ENCODE measurements at places on chromosomes 7 and 10.
A peak's percentile ranks its signal among the peaks of the same experiment; 100 is the strongest.

- DNase-seq = peak; percentile 44
- H3K27me3 ChIP-seq = no peaks in the 10 kb centered on the region
- H3K4me1 ChIP-seq = no peaks in the 10 kb centered on the region
Measured at GRCh38 chr7:99597762-99598501, at the start of gene TMEM225B. Gene TMEM225B (plus strand): TSS chr7:99598267. CDS start chr7:99604389, 6,122 bp downstream.

DNA sequence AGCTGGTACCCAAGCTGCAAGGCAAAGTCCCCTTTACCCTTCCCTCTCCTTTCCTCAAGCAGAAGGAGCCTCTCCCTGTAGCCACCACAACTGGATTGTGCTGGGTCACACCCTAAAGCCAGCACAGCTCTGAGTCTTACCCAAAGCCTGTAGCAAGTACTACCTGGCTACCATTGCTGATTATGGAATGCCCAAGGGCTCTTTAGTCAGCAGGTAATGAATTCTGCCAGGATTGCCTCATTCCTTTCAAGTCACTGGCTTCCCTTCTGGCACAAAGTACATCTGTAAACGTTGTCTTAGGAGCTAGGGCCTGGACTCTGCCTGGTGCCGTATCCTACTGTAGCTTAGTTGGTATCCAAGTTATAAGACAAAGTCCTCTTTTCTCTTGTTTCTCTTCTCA lies 52.0 kb downstream of the FAS start:
- H3K27ac ChIP-seq = no peak overlapping the region
- H3K36me3 ChIP-seq = peaks cover 5% of the 10 kb centered on the region
- H3K27me3 ChIP-seq = no peaks in the 10 kb centered on the region
- no peak for DNase-seq
- H3K4me1 ChIP-seq = no peaks in the 10 kb centered on the region
- H3K4me3 ChIP-seq = no peak overlapping the region

DNA sequence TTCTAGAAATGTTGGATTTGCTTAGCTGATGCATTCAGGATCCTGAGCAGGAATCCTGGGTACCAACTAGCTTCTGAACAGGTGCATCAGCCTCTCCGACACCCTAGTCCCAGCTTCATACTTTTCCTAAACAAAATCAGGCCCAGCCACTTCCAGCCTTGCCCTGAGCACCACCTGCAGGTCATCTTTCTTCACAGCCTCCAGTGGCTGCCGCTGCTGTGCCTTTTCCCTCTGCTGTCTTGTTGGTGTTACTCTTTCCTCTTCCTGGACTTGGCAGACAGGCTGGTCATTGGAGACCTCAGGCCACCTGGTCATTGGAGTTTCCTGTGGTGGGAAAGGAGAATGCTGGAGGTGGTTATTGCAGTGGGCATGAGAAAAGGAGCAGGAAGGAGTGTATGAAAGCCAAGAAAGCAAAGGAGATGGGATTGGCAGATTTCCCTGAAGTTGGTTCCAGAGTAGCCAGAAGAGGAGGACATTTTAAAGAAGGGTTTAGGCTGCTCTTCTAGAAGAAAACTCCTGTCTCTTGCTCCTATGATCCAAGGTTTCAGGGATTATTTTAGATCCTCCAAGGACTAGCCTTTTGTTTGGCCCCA lies 48.2 kb upstream of the NFKB2 start:
- no peak overlapping the region for H3K27ac ChIP-seq
- no peaks in the 10 kb centered on the region for H3K27me3 ChIP-seq
- peaks cover 29% of the 10 kb centered on the region for H3K36me3 ChIP-seq
- H3K4me3 ChIP-seq = no peak overlapping the region
- peak; percentile 25 for DNase-seq

- H3K4me1 ChIP-seq = peaks cover 54% of the 10 kb centered on the region
- H3K27me3 ChIP-seq = no peaks in the 10 kb centered on the region
- H3K4me3 ChIP-seq = peak overlapping the region; percentile 93
- H3K36me3 ChIP-seq = peaks cover 54% of the 10 kb centered on the region
- peak overlapping the region; percentile 100 for H3K27ac ChIP-seq
Measured at GRCh38 chr7:130961128-130961601, 227.2 kb upstream of the KLF14 start.

DNA sequence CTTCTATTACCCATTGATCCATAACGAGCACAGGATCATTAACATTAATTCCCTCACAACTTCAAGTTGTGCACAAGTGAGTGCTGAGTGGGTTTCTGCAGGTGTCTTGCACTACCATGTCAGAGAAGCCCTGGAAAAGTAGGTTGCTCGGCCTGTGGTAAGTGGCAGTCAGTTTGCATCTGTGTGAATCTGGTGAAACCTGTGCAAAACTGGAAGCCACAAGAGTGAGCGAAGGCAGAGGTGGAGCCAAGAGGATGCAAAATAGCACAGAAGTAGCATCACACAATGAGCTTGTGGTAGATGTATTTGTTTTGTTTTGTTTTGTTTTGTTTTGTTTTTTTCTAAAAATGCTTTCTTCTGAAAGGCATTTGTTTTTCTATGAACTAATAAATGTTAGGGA lies 181.5 kb downstream of the THSD7A start:
- H3K4me3 ChIP-seq = no peak overlapping the region
- H3K36me3 ChIP-seq = no peaks in the 10 kb centered on the region
- H3K27me3 ChIP-seq = no peaks in the 10 kb centered on the region

DNA sequence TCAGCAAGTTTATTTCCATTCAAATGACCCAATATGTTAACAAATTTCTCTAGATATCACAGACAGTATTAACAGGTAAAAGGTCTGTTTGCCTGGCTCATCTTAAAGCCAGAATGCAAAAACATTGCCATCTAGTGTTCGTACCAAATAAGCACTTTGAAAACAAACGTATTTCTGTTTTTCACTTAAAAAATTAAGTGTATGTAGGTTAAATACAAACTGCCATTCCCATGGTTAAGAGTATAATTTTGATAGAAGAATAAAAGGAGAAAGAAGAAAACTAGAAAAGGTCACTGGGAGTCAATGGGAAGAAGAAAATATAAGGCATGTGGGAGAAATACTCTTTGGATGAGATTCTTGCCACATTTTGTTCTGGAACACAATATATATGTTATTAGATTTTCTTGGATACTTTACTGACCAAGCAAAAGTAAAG lies 51.0 kb downstream of the ORC5 start:
- no peaks in the 10 kb centered on the region for H3K4me1 ChIP-seq
- no peak overlapping the region for H3K27ac ChIP-seq
- no peak for DNase-seq
- H3K4me3 ChIP-seq = no peak overlapping the region

- no peaks in the 10 kb centered on the region for H3K36me3 ChIP-seq
- DNase-seq = no peak
- H3K4me3 ChIP-seq = no peak overlapping the region
- no peak overlapping the region for H3K27ac ChIP-seq
- H3K4me1 ChIP-seq = peaks cover 39% of the 10 kb centered on the region
Measured at GRCh38 chr10:67789769-67790168, 48.2 kb downstream of the DNAJC12 start.

- H3K4me1 ChIP-seq = peaks cover 53% of the 10 kb centered on the region
- H3K27ac ChIP-seq = no peak overlapping the region
- no peaks in the 10 kb centered on the region for H3K27me3 ChIP-seq
Measured at GRCh38 chr7:33059635-33060034, 2.9 kb downstream of the NT5C3A start.

DNA sequence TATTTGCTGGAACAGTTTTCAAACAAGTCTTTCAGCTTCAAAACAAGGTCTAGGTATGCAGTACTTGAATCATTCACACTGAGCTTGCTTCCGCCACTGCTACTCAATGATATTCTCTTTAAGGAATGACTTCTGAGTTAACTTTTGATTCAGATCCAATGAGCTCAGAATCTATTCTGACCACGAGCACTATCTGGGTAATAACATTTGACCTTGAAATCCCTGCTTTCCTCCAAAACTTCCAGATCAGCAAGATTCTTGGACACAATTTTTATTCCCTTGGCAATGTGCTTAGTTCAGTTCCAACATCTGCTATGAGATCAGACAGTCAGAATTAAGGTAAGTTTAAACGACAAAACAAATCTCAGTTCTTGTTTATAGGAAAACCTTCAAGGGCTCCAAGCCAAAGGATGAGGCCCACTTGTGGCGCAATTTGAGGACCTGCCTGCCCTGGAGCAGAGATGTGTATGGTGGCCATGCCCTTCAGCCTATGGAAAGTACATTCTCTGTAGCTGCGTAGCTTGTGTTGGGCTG lies 87.2 kb downstream of the RNF216 start:
- peaks cover 61% of the 10 kb centered on the region for H3K4me1 ChIP-seq
- peaks cover 55% of the 10 kb centered on the region for H3K27me3 ChIP-seq
- H3K27ac ChIP-seq = no peak overlapping the region

DNA sequence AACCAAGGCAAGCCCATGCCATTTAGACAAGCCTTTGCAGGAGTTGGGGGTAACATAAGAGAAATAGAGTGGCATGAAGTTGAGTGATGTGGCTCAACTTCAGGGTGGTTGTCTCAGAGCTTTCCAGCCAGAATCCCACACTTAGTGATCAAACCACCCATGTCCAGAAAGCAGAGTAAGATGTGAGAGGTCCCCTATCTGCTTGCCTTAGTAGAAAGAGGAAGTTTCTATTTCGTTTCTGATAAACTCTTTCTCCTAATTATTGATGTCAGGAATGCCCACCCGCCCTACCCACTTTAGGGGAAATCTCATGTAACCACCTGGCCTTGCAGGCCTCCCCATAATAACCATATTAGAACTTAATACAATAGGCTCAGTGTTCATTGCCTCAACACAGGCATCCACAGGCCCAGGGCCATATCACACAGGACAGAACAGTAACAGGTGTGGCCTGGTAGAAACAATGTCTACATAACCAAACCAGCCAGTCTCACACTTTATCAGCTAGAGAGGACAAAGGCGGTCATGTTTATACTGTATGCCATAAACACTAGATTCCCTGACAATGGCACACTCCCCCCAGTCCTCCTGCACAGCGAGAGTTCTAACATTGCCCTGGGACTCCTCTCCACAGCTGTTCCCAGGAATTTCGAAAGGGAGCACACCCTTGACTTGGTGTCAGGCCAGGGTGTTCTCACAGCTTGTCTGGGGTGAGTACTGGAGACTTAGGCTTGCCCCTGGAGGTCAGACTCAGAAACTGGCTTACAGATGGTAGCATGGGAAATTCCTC lies 364.4 kb downstream of the CXCL12 start:
- no peaks in the 10 kb centered on the region for H3K4me1 ChIP-seq
- H3K27ac ChIP-seq = no peak overlapping the region
- H3K27me3 ChIP-seq = peaks cover 3% of the 10 kb centered on the region
- DNase-seq = no peak

GRCh38 chr7:71925663-71926062 lies 486.5 kb downstream of the CALN1 start:
- H3K4me3 ChIP-seq = no peak overlapping the region
- no peaks in the 10 kb centered on the region for H3K36me3 ChIP-seq
- no peak for DNase-seq
- no peaks in the 10 kb centered on the region for H3K27me3 ChIP-seq
- no peaks in the 10 kb centered on the region for H3K4me1 ChIP-seq
- no peak overlapping the region for H3K27ac ChIP-seq

- H3K4me1 ChIP-seq = no peaks in the 10 kb centered on the region
- no peak for DNase-seq
- peaks cover 4% of the 10 kb centered on the region for H3K36me3 ChIP-seq
- H3K27ac ChIP-seq = no peak overlapping the region
- no peaks in the 10 kb centered on the region for H3K27me3 ChIP-seq
- H3K4me3 ChIP-seq = no peak overlapping the region
Measured at GRCh38 chr10:28137907-28138880, 139.3 kb upstream of the ODAD2 start.

- H3K27ac ChIP-seq = no peak overlapping the region
- no peak overlapping the region for H3K4me3 ChIP-seq
- no peaks in the 10 kb centered on the region for H3K36me3 ChIP-seq
Measured at GRCh38 chr10:1204434-1205326, 148.5 kb downstream of the WDR37 start.

- H3K4me1 ChIP-seq = peaks cover 72% of the 10 kb centered on the region
- H3K27ac ChIP-seq = peak overlapping the region; percentile 92
- no peaks in the 10 kb centered on the region for H3K27me3 ChIP-seq
- H3K36me3 ChIP-seq = peaks cover 22% of the 10 kb centered on the region
- peak overlapping the region; percentile 81 for H3K4me3 ChIP-seq
Measured at GRCh38 chr7:105675934-105676371, 94.7 kb upstream of the EFCAB10 start.

DNA sequence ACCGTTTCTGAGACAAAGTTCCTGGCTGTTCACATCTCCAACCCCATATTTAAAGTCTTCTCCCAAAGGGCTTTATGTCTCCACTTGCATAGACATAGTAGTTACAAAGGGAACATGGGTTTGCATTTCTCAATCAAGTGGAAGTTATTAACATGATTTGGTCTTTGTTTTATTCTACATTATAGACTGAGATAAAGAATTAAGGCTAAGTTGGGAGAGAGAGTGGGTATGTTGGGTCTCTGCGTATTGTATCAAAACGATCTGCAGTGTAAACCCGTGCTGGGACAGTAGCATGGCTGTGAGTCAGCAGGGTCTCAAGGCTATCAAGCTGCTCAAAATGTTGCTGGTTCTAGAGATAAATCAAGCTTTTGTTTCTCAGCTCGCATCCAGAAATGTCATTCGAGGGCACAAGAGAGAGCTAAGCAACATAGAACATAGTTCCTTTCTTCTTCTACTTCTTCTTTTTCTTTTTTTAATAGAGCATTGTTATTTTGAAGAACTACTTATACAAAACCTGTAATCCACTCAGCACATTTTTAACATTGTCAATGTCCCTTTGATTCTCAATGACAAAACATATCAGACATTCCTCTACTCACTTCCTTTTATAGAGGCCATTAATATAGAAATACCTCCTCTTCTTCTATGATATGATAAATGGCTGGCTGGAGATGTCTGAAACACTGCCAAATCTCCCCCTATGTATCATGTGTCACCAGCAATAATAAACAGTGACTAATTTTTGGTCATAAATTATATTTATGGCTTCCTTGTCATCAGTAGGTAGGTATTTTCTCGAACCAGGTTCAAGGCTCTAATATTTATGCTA lies 34.5 kb upstream of the RHOBTB1 start:
- H3K36me3 ChIP-seq = no peaks in the 10 kb centered on the region
- H3K27me3 ChIP-seq = peaks cover 10% of the 10 kb centered on the region
- no peaks in the 10 kb centered on the region for H3K4me1 ChIP-seq
- no peak overlapping the region for H3K27ac ChIP-seq

- no peak overlapping the region for H3K4me3 ChIP-seq
- H3K36me3 ChIP-seq = peaks cover 8% of the 10 kb centered on the region
- DNase-seq = no peak
- H3K27me3 ChIP-seq = no peaks in the 10 kb centered on the region
- no peak overlapping the region for H3K27ac ChIP-seq
Measured at GRCh38 chr7:4663239-4664018, 18.7 kb upstream of the FOXK1 start.

- no peak overlapping the region for H3K27ac ChIP-seq
- H3K4me1 ChIP-seq = no peaks in the 10 kb centered on the region
- DNase-seq = no peak
- H3K27me3 ChIP-seq = peaks cover 10% of the 10 kb centered on the region
- H3K36me3 ChIP-seq = no peaks in the 10 kb centered on the region
Measured at GRCh38 chr10:129950676-129951075, 13.4 kb downstream of the EBF3 start.

DNA sequence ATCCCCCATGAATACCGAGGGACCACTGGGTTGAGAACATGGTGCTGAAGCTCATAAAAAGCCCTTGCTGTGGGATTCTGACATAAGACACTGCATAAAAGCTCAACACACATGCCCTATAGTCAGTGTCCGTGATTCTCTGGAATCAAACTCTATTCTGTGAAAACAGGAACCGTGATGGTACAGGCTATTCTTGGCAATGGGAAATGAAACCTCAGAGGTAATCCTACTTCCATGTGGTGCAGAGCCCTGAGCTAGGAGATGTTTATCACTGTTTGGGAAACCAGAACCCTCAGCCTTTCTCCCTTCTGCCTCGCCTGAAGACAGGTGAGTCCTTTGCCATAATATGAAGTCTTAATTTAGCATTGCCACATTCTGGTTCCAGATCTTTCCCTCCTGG lies 80.8 kb upstream of the PRSS1 start:
- no peaks in the 10 kb centered on the region for H3K36me3 ChIP-seq
- no peak for DNase-seq
- H3K4me1 ChIP-seq = peaks cover 34% of the 10 kb centered on the region
- peaks cover 1% of the 10 kb centered on the region for H3K27me3 ChIP-seq

All from activated CD4-positive, alpha-beta memory T cell treated with anti-CD3 and anti-CD28 coated beads, Interleukin-2, amount 10 ng/mL, durations not matched to agents 7 days and 5 days (primary cell).